ENCODE measurements at places on chromosomes 13 and 19.

- no peak for DNase-seq
Measured at GRCh38 chr19:4879041-4879440, 11.6 kb upstream of the PLIN3 start.

- no peak for DNase-seq
Measured at GRCh38 chr19:647566-648284, 8.0 kb downstream of the FGF22 start.

- DNase-seq = peak; percentile 36
Measured at GRCh38 chr19:13841962-13842290, 35.0 kb upstream of the NANOS3 start.

DNA sequence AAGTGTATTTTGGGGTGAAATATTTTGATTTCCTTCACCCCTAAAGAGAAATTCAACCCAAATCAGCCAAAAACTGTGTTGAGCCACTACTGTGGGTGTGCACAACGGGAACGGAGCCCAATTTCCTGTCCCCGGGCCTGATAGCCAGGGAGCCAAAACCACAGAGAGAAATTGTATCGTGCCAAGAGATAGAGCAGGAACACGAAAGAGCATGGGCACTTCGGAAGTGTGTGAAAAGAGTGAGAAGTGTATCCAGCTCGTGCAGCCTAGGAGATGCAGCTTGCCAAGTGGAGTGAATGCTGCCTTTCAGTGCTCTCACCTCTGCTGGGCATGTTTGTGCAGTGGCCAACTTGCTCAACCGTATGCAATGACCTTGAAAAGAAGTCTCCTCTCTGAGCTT lies 19.4 kb upstream of the PLEKHF1 start:
- peak; percentile 29 for DNase-seq

GRCh38 chr13:20105161-20105689 lies 55.6 kb downstream of the GJA3 start:
- DNase-seq = no peak

DNA sequence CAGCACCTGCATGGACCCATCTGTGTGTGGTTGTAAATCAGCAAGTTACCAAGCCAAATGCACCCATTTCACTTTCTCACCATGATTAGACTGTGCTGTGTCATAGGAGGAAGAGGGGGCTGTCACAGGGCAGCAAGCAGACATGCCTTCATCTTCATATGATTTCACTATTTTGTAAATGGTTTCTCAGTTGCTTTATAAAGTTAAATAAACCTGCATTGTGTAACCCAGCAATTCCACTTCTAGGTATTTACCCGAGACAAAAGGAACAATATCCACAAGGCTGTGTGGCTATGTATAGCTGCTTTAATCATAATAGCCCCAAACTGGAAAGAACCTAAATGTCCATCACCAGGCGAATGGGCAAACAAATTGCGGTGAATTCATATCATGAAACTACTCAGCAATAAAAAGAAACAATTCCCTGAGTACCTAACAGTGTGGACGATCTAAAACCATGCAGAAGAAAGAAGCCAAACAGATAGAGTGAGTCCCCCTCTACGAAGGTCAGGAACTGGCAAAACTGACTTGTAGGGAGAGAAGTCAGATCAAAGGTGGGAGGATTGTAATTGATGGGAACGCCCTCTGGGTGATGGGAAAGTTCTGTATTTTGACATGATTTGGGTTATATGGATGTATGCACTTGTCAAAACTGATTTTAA lies 185.4 kb downstream of the COL4A1 start:
- DNase-seq = no peak

DNA sequence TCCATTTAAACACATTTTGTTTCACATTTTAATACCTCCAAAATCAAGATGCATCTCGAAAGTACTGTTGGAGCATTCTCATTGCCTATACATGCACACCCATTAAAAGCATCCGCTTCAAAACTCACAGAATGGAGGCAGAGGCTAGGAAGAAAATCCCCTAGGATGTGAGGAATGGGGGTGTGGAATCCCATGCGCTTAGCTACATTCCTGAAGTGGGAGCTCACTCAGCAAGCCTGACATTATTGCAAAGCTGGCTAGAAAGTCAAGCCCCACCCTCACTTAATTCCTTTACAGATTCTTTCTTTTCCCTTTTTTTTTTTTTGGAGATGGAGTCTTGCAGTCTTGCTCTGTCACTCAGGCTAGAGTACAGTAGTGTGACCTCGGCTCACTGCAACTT lies 4.6 kb upstream of the FAM32A start:
- no peak for DNase-seq

DNA sequence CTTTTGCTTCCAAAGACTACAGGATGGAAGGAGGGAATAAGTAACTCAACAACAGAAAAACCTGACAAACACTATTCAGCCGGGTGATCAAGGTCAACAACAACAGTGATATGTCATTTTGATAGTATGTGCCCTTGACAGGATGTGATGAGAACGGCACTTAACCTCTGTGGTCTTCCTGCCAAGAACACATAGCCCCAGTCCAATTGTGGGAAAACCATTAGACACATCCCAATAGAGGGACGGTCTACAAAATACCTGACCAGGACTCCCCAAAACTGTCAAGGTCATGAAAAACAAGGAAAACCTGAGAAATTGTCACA lies 43.1 kb upstream of the AMER2 start:
- no peak for DNase-seq

DNA sequence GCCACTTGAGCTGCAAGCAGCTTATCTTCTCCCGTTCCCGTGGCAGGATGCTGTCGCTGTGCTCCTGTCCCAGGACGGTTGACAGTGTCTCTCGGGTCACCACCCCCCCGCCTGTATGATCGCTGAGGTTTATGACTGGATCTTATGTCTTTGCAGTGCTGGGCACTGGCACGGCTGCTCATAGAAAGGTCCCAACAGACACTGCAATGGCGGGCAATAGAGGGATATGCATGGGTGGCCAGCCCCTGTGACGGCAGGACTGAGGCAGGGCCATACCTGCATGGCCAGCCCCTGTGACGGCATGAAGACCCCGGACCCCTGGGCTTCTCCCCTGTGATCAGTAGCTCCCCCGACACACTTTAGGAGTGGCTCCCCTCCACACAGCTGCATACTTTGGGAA lies 307.2 kb downstream of the TEX29 start:
- no peak for DNase-seq

GRCh38 chr13:50691681-50692263 lies 151.7 kb downstream of the DLEU7 start:
- no peak for DNase-seq

DNA sequence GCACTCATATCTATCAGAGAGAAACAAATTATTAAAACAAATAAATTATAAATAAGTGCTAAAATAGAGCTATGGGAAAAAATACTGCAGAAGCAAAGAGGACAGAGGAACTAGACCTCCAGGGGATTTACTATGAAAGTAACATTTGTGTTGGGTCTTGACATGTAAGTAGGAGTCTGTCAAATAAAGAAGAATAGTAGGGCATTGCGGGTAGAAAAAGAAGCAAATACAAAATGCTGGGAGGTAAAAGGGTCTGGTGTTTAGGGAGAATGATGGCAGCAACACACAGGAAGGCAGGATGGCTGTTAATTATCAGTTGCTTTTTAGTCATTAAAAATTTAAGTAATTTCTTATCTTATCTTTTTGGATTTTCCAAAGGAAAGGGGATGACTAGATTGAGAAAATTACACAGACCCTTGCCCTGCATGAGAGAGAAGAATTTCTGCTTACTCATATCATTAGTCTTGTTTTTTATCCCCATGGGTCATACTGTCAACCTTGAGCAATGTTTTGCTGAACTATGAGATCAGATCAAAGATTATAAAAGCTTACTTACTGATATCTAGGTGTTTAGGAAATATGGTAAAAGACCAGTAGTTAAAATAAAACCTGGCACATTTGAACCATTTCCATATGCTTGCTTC lies 472.7 kb downstream of the DIAPH3 start:
- no peak for DNase-seq

DNA sequence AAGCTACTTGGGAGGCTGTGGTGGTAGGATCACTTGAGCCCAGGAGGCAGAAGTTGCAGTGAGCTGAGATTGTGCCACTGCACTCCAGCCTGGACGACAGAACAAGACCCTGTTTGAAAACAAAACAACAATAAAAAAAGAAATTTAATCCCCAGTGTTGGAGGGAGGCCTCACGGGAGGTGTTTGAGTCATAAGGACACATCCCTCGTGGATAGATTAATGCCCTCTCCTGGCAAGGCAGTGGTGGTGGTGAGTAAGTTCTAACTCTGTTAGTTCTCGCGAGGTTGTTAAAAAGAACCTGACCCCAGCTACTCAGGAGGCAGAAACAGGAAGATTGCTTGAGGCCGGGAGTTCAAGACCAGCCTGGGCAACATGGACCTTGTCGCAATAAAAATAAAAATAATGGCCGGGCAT lies 27.6 kb upstream of the SIN3B start:
- no peak for DNase-seq
